ENCODE measurements at places on chromosomes 5 and 9. TPM values are rescaled to one million over a fixed set of nuclear protein-coding genes. Genes with fewer than 3 reads are reported as not detected.

The OR1J2 gene
- not detected for total RNA-seq

The C9orf153 gene
- 0.52 TPM for total RNA-seq

The UQCRQ gene
- total RNA-seq, result 414 TPM

DNA sequence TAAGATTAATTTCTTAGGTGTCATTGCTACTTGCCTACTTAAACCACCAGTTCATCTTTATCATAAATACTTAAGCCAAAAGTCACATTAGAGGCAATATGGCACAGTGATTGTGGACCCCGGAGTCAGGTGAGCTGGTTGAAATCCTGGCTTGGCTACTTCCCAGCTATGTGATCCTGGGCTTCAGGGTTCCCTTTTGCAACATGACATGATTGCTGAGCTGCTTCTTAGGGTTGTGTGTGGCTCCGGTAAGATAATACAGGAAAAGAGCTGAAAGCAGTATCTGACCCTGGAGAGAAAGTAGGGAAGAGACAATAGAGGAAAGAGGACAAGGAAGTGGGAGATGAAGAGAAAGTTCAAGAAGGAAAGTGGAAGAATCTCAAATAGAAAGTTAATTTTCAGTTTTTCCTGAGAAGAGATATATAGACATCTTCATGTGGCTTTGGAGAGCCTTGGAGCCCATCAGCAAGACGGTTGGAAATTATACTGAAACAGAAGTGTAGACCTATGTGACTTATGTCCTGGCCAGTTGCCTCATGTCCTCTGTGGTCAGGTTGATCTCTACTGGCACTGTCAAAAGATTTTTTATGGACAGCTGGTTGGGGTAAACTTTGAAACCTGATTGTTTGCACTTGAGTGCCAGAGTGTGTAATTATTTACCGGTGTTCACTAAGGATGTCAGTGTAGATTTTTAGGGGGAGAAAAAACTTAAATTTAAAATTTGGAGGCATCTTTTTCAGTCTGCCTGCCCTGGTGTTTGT, 93.2 kb downstream of the GHR start:
- DNase-seq, result no peak

DNA sequence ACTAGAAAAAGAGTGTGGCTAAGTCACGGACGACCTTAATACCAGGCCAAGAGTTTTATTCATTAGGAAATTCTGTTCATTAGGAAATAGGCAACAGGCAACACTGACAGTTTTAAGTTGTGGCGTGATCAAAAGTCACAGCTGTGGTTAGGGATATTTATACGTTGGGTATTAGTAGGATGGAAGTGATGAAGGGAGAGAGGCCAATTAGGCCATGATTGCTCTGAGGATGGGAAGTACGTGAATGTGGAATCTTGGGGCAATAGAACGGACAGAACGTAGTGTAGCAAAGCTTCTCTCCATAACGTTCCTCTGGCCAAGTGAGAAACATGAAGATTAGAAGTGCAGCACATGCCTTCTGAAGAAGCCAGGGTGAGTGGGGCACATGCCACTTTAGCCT, 290.1 kb upstream of the ZNF608 start:
- no peak for DNase-seq

- peak; percentile 48 for DNase-seq
These were observed 171.6 kb downstream of the FAM174A start for GRCh38 chr5:100706776-100707175.

DNA sequence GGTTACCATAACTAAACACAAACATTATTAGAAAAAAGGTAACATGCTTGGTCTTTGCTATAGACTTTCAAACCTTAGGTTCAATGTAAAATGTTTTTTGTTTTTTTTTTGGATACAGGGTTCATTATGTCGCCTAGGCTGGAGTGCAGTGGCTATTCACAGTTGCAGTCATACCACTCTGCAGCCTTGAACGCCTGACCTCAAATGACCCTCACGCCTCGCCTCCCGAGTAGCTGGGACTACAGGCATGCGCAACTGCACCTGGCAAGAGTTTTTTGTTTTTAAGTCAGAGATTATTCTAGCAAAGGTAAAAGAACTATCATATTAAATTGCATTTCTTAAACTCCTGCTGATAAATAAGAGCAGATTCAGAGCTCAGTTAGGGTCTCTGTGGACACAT, 55.1 kb upstream of the NR5A1 start:
- DNase-seq, result no peak
